Osteoblast (primary cell): ENCODE measurements at places on chromosomes 13 and 19. TPM values are rescaled to one million over a fixed set of nuclear protein-coding genes. Genes with fewer than 3 reads are reported as not detected.

The RGCC gene
- total RNA-seq = 2.2 and 2.9 TPM in 2 replicates

The PPP1R12C gene
- total RNA-seq = 49.2 and 55.0 TPM in 2 replicates

The ZSCAN4 gene
- under 0.01 and 0.36 TPM in 2 replicates for total RNA-seq

DNA sequence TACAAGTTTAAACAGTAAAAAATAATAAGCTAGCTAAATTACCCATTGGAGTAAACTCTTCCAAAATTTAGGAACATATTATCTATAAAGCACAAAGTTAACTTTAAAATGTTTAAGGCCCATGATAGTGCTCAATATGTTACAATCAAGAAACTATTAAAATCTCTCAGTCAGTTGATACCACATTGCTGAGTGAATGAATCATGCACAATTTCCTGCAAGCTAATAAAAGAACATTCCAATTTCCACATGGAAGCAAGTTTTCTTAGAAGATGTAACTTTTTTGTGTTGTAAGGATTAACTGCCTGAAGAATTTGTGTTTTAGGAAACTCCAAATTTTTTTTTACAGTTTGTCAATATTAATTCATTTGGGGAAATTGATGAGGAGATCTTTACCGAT lies 666.6 kb downstream of the SLITRK1 start:
- no peak for DNase-seq

DNA sequence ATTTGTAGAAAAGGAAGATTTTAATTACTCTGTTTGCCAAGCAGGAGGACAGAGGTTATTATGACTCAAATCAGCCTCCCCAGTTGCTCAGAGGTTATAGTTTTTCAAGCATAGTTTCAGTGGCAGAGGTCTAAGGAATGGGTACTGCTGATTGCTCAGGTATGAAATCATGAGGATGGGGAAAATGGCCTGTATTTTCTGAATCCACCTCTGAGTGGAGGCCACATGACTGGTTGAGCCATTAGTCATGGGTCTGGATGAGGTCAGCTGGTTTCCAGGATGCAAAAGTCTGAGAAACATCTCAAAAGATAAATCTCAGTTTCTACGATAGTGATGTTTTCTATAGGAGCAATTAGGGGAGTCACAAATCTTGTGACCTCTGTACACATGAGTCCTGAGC lies 62.8 kb upstream of the CEACAM8 start:
- DNase-seq = no peak

DNA sequence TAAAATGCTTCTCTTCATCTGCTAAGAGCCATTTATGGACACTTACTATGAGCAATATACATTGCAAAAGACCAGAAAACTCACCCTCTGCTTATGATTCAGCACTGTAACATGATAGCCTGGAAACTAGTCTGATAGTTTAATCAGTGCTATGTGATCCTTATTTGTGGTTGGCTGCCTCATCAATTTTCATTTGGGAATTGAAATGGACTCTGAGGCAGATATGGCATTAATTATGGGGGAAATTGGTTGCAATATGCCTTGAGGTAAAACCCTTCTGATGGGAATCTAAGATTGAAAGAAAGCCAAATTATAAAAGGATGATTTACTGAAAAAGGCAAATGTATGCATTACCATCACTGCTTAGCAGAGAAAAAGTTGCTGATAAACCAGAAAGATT lies 33.5 kb downstream of the FAM216B start:
- DNase-seq = peak; percentile 65

GRCh38 chr19:50495020-50495531 lies 15.9 kb downstream of the JOSD2 start:
- no peak for DNase-seq

DNA sequence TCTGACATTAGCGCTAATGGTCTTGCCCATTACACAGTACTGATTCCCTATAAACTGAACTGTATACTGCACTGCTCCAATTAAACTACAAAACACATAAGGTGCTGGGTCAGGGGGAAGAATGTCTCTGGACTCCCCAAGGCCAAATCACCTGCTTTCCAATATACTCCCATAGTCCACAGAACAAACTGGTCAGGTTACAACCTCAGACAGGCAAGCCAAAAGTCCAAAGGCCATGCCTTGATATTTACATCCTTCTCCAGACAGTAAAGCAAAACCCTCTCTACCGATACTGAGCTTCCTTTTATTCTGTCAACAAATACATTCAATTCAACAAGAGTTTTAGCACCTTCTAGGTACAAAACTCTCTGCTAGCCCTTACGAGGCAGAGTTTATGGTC lies 8.9 kb downstream of the ZNF541 start:
- DNase-seq = no peak
